Left ventricle myocardium inferior (tissue), 1 donor: ENCODE measurements at places on chromosomes 6 and 20. TPM values are rescaled to one million over a fixed set of nuclear protein-coding genes. Genes with fewer than 3 reads are reported as not detected.
A peak's percentile ranks its signal among the peaks of the same experiment; 100 is the strongest.

- DNase-seq, result no peak
Observed at GRCh38 chr6:83605517-83605916, 93.2 kb downstream of the PRSS35 start.

GRCh38 chr6:98463038-98464000 lies 371.1 kb upstream of the POU3F2 start:
- DNase-seq, result no peak

- no peak for DNase-seq
Observed at GRCh38 chr6:169533301-169534038, 168.4 kb downstream of the WDR27 start.

- no peak for DNase-seq
Observed at GRCh38 chr6:73610444-73611275, 43.1 kb downstream of the SLC17A5 start.

GRCh38 chr6:16933961-16934360 lies 167.9 kb upstream of the STMND1 start:
- no peak for DNase-seq

- no peak for DNase-seq
Observed at GRCh38 chr6:139112146-139112545, 22.7 kb upstream of the HECA start.

GRCh38 chr6:20182926-20183521 lies 29.2 kb downstream of the MBOAT1 start:
- DNase-seq, result peak; percentile 63

GRCh38 chr20:11162026-11162775 lies 488.4 kb upstream of the JAG1 start:
- DNase-seq, result no peak

DNA sequence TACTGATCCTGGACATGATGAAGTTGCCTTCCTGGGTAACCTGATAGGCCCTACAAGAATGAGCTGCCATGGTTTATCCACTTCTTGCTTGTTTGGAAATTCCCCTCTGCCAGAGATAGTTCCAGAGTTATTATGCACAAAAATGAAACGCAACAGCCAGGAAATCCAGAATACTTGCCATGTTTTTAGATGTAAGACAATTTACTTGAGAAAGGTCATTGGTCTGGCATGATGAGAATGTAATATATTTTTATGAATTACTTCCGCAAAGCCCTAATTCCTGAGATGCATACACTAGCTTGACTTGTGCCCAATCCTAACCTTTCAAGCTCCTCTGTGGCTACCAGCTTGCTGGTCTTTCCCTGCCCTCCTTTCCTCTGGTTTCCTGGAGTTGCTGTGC lies 27.9 kb upstream of the NT5E start:
- no peak for DNase-seq

The MBOAT1 gene
- 5.6 TPM for total RNA-seq

The CCR6 gene
- not detected for total RNA-seq

The PPP1R3D gene
- total RNA-seq, result 11.4 TPM

The ATRN gene
- 32.4 TPM for total RNA-seq
